ENCODE measurements at places on chromosomes 11 and 22.
A peak's percentile ranks its signal among the peaks of the same experiment; 100 is the strongest.

GRCh38 chr22:42317691-42318547 is 47.5 kb upstream of the TCF20 start:
- DNase-seq: no peak

GRCh38 chr11:108817976-108818375 is 153.1 kb downstream of the DDX10 start:
- no peak for DNase-seq

DNA sequence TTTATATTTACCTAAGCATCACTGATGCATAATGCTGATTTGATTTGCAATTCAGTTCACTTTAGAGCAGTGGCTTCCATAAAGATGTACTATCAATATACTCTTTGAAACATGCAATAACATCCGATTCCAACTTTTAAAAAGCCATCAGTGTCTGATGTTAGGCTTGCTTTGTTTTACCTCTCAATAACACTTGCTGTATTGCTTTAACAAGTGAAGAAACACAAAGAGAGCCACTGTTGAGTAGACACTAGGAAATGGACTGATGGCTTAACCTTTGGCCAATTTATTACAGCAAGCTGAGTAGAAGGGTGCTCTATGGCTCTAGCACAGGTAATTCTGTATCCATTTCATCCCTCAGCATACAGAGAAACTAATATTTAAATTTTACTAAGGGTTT is 122.1 kb downstream of the FCHSD2 start:
- DNase-seq: no peak

GRCh38 chr11:45890886-45891550 is 5.6 kb downstream of the MAPK8IP1 start:
- no peak for DNase-seq

- no peak for DNase-seq
Measured at GRCh38 chr22:41831828-41832552, 915 bp upstream of the SREBF2 start.

DNA sequence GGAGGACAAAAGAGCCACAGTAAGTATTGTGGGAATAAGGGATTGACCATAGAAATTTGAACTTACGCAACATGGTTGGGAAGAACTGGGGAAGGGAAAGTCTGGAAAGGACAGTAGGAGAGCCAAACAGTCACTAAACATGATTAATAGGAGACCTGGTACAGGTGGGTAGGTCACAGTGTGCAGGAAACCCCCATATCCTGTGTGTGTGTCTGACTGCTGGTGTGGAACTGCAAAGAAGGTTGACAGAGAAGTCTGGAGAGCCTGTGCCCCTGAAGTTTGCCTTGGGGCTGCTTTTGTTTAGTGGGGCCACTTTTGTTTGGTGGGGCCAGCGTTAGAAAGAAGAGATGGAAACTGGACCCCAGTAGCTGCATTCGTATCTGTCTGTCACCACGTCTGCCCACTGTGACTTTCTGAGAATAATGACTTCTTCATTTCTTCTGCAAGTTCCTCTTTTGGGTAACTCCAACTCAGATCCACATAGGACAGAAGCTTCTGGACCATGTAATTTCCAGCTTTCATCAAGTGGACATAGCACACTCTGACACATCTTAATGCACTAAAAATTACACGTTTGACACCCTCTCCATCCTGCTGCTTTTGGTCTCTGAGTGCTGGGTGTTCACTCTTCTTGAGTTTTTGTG is 126.8 kb upstream of the RAG2 start:
- no peak for DNase-seq

- DNase-seq: no peak
Measured at GRCh38 chr11:115324581-115325432, 179.4 kb downstream of the CADM1 start.

GRCh38 chr11:84522331-84522730 is 1104.8 kb downstream of the DLG2 start:
- no peak for DNase-seq

DNA sequence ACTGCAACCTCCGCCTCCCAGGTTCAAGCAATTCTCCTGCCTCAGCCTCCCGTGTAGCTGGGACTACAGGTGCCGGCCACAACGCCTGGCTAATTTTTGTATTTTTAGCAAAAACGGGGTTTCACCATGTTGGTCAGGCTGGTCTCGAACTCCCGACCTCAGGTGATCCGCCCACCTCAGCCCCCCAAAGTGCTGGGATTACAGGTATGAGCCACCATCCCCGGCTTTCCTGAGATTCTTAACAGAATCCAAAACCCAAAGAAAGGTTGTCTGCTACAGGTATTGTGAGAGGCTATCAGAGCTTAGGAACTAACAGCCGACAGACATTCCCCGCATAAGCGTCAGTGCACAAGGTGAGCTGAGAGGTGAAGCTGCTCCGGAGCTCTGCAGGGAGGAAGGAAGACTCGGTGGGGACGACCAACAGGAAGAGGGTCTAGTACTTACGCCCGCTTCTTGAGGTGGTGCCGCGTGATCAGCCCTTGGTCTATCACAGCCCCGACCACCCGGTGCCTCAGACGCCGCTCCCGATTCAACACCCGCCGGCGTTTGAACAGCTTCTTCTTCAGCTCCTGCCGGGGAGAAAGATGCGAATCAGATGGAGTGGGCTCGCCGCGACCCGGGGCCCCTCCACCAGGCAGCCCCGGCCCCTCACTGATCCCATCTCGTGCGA is 470 bp downstream of the C11orf98 start:
- no peak for DNase-seq

GRCh38 chr11:12263141-12263693 is 114.2 kb upstream of the PARVA start:
- DNase-seq: no peak

GRCh38 chr11:1847926-1848639 is 4.8 kb upstream of the LSP1 start:
- DNase-seq: no peak

- DNase-seq: peak; percentile 96
Measured at GRCh38 chr11:119205574-119206510, at the start of gene CBL. CBL (plus strand) TSS chr11:119206339; CDS start chr11:119206418, 79 bp downstream.

GRCh38 chr22:44091021-44091721 is 67.1 kb downstream of the PARVB start:
- DNase-seq: no peak

- no peak for DNase-seq
Measured at GRCh38 chr22:32967386-32968101, 90.6 kb downstream of the SYN3 start.

- DNase-seq: no peak
Measured at GRCh38 chr11:22516111-22516510, 109.5 kb downstream of the FANCF start.

DNA sequence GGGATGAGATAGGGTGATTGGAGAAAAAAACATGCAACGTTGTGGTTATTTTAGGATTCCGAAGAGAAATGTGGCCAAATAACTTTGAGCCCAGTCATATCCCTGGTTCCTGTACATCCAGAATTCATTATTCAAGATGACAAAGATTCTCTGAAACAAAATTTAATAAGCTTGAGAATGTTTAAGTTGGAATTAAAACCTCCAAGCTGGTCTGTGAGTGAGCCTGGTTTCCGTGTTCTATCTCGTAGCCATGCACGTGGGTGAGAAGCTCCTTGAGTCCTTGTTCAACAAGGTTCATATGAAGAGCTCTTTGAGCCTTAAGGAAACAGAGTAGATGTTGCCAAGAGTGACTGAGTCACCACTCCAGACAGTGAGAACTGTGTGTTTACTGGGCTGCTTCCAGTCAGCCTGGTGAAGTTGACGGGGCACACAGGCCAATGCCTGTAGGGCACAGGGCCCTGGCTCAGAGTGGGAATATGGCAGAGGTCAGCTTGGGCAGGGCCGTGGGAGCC is 206.5 kb downstream of the NAV2 start:
- no peak for DNase-seq

GRCh38 chr22:24819911-24820461 is 14.0 kb downstream of the SGSM1 start:
- DNase-seq: no peak

DNA sequence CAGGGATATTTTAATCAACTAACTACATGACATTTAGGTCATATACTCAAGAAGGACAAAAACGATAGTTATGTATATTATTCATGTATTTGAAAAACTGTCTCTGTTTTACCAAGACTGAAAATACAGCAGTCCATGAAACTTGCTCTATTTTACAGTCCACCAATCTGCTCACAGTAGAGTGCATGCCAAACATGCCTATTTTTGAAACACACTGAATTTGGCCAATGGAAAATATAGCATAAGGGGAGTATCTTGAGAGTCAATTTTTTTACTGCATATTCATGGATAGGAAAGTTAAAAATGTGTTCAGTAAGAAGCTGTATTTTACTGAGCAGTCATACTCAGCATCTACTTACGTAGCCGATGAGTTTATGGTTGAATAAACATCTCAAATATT is 621.2 kb upstream of the CHORDC1 start:
- DNase-seq: no peak

GRCh38 chr11:114343493-114343892 is 47.3 kb downstream of the NNMT start:
- DNase-seq: no peak

GRCh38 chr11:68367252-68367651 is 54.9 kb downstream of the LRP5 start:
- DNase-seq: no peak

- no peak for DNase-seq
Measured at GRCh38 chr11:1852271-1852876, 510 bp upstream of the LSP1 start.

GRCh38 chr22:45563362-45564040 is 60.8 kb downstream of the FBLN1 start:
- no peak for DNase-seq

GRCh38 chr22:41603873-41604332 is 14.3 kb upstream of the PMM1 start:
- DNase-seq: peak; percentile 61

- DNase-seq: no peak
Measured at GRCh38 chr11:120337355-120338106, 1.3 kb downstream of the ARHGEF12 start.

DNA sequence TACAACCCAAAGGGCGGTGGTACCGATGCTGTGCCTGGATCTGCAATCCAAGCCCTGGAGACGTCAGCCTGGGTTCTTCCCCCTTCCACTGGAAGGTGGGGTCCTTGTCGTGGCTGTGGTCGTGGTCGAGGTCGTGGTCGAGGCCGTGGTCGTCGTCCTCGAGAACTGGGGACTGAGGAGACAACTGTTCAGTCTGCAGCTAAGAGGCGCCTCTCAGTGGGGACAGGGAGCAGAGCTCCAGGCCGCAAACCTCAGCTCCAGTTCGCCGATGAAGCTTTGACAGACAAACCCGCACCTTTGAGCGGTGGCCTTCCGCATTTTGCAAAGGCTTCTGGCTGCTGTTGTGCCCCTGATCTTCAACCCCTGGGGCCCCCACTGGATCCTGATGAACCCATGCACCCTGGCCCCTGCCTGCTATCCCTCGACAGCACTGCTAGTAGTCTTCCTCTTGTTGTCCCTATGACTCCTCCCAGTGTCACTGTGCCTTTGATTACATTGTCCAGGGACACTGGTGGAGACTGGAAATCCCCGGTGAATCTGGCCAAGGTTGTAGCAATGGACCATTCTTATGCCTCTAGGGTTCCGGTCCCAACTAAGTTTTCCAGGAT is 1.5 kb downstream of the KDM4F start:
- DNase-seq: no peak

DNA sequence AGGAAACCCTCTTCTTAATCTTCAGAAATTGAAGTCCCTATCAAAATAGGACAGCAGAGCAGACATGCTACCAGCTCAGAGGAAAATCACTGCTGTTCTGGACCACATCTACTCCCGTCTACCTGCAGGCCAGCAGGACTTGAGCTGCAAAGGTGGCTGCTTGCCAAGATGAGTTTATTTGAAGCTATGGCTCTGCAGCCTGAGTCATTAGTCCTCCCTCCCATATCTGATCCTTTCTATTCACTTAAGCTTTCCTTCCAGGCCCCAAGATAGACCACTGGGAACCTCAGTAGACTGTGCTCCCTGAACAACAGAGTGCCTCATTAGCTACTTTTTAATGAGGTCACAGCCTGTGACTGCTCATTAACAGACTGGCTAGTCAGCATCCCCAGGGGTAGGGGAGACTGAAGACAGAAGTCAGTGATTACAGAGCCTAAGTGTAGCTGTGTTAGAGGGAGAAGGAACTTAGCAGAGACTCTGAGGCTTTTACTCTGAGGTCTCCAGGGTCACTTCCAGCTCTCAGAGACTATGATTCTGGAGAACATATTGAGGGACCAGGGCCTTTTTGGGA is 6.8 kb upstream of the OR10A2 start:
- no peak for DNase-seq

DNA sequence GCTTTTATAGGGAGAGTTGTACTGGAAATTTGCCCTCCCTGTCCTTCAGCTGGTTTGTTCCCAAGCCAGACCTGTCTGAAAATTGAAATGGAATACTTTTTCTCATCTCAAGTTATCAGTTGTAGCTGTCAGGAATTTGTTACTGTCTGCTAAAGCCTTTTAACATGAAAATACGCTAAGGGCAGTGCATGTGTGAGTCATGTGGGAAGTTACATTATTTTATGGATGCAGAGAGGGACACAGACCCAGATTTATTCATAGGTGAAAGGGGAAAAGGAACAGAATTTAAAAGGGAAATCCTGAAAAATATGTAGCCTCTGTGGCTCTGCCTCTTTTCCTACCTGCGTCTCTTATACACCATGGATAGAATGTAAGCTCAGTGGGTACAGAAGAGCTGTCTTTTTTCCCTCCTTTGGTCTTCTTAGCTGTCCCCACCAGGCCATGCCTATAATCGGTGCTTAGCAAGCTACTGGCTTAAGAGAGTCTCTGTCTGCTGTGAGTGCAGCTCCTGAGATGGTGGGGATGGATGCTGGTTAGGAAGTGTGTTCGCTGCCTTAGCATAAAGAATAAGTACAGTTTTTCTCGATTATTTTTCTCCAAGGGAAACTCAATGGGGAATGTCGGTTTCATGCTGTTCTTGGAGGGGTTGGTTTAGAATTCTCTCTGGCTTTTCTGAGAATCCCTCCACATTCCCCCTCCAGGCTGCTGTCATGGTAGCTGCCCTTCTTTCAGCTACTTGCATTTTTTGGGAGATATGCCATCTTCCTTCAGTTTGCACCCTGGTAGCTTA is 166.8 kb downstream of the TEAD1 start:
- DNase-seq: no peak

DNA sequence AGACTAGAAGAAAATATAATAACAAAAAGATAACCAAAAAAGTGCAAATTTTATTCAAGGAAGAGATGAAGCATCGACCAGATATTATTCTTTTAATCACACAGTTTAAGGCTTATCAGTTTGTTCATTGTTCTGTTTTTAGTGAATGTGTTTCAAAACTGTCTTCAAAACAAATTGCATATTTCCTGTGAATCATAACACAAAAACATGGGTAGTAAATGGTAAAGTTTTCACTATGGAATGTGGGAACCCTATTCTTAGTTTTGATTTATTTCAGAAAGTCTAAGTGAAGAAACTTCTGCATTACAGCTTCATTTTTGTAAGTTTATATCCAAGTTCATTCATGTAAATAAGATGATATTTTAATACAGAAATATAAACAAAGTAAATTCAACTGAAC is 207.6 kb upstream of the LUZP2 start:
- DNase-seq: no peak

- no peak for DNase-seq
Measured at GRCh38 chr11:120662071-120662676, 150.6 kb downstream of the GRIK4 start.

- no peak for DNase-seq
Measured at GRCh38 chr11:127117231-127117739, 116.7 kb upstream of the KIRREL3 start.

Data from activated CD4-positive, CD25-positive, alpha-beta regulatory T cell treated with anti-CD3 and anti-CD28 coated beads, Interleukin-2, amount 50 U/mL, for 72 hours (primary cell).